ENCODE measurements at places on chromosomes 5 and 9.

GRCh38 chr5:127754706-127755105 is 51.5 kb downstream of the CCDC192 start:
- no peak for DNase-seq

GRCh38 chr9:76463211-76463610 is 4.2 kb downstream of the GCNT1 start:
- DNase-seq, result no peak

DNA sequence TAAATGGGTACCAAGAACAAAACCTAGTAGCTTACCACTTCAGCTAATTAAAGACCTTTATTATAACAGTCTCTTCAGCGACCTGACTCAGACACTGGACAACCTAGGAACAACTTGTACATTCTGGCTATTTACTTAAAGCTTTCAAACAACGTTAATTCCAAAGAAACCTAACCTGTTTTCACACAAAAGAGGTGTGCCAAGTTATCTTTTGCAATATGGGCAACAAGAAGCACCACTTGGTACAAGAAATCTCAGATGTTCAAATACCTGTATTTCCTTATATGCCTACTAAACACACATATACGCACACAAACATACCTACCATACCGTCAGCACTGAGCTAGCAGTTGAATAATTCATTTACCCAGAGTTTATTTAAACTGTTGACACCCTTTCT is 23.0 kb downstream of the RNF145 start:
- DNase-seq, result no peak

DNA sequence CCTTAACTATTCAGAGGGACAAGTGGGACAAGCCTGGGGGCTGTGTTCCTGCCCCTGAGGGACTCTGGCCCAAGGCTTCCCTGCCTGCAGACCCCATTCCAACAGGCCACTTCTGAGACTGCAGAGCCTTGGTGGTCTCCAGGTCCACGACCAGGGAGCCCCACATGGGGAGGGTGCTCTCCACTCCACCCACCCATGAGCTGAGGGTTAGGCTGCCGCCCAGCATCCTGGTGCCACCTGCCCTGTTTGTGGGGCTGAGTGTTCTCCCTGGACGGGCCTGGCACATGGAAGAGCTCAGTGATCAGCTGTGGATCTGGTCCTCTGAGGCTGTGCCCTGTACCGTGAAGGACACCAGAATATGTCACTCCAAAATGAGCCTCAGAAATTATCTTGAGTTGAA is 2.5 kb upstream of the ABO start:
- no peak for DNase-seq

DNA sequence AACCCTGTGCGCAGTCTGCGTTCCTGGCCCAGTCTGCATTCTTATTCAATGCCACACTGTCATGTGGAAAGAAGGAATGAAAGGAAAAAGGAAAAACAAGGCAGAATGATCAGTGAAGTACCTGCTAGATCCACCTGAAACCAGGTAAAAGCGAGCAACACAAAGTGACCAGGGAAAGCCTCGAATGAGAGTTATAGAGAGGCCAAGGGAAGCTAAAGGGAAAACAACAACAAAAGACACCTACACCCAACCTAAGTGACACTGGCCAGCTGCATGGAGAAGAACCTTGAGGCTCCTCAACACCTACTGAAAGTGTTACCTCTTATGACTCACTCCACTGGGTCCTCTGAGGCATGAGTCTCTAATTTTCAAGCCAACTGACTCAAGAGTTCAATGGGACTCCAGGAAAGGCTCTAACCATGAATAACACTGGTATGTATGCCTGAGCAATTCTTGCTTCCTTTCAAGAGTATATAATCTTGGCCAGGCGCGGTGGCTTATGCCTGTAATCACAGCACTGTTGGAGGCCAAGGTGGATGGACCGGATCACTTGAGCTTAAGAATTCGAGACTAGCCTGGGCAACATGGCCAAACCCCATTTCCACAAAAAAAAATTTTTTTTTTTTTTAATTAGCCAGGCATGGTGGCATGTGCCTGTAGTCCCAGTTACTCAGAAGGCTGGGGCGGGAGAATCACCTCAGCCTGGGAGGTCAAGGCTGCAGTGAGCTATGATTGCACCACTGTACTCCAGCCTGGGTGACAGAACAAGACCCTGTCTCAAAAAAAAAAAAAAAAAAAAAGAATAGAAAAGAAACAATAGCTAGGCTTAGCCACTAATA is 29.0 kb downstream of the MTMR12 start:
- no peak for DNase-seq

- no peak for DNase-seq
Measured at GRCh38 chr9:121886759-121887485, 206.2 kb downstream of the TTLL11 start.

DNA sequence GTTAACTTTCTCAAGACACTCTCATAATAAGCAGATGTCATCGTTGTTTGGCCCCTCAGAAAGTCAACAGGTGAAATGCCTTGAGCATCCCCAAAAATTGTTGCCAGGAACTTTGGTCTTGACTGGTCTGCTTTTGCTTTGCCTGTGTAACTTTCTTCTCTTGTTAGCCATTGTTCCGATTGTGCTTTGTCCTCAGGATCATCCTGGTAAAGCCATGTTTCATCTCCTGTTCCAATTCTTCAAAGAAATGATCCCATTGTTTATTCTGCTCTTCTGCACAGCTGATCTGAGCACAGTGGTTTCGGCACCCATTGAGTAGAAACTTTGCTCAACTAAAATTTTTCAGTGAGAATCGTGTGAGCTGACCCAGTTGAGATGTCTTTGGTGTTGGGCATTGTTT is 8.1 kb upstream of the ZBED3 start:
- no peak for DNase-seq

DNA sequence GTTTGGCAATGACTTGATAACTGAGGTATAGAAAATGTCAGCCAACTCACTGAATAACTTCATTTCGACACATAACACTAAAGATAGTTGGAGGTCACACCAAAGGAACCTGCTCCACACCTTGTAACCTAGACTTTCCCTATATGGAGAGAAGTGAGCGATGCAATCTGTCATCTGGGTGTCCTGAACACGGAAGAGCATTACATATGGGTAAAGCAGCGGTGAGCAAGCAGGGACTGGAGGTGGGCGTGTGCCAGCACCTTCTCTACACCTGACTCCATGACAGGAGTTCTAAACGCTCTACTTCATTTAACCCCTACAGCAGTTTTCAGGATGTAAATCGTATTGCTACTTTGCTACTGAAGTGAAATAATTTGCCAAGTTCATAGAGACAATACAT is 152.8 kb downstream of the SLC12A2 start:
- no peak for DNase-seq

- no peak for DNase-seq
Measured at GRCh38 chr5:65468633-65469032, 13.1 kb downstream of the ADAMTS6 start.

DNA sequence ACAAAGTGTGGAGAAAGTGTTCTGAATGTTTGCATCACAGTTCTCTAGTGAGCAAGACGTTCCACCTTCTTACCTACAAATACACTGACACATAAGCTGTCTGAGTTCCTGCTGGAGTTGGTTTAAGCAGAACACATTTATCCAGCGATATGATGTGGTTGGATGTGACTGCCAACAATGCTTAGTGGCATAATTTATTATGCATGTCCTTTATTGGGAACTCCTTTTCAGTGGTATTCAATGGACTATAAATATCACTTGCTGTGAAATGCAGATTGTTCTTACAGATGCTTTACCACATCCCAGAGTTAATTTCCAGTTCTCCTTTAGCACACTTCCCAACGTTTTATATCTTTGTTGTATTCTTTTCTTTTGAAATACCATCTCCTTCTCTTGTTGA is 222.2 kb downstream of the LURAP1L start:
- DNase-seq, result no peak

- DNase-seq, result no peak
Measured at GRCh38 chr5:72179028-72179815, 71.9 kb downstream of the MAP1B start.

GRCh38 chr5:149930043-149930748 is 14.4 kb downstream of the PDE6A start:
- DNase-seq, result no peak

DNA sequence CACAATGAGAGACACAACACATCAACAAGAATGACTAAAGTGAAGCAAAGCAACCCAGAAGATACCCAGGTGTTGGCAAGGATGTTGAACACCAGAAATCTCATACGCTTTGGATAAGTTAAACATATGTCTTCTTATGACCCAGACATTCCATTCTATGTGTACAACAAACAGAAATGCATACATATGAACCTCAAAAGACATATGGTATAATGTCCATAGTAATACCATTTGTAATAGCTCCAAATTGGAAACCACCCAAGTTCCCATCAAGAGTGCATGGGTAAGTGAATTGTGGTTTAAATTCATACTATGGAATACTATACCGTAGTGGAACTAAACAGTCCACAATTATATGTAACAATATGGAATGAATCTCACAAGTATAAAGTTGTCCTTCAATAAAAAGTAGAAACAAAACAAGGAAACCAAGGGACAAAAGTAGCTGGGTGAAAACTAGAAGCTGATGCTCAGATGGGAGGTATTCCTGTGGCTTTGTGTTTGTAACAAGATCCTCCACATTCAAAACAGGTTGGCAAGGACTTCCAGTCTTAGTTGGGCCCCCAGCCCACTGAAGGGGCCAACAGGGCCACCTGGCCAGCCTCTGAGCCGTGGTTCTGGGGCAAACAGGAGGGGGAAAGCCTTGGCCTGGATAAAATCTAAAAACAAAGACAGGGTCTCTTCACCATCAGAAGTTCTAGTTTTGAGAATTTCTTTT is 171.8 kb upstream of the PITX1 start:
- no peak for DNase-seq

GRCh38 chr5:116650544-116650943 is 75.9 kb upstream of the SEMA6A start:
- DNase-seq, result no peak

DNA sequence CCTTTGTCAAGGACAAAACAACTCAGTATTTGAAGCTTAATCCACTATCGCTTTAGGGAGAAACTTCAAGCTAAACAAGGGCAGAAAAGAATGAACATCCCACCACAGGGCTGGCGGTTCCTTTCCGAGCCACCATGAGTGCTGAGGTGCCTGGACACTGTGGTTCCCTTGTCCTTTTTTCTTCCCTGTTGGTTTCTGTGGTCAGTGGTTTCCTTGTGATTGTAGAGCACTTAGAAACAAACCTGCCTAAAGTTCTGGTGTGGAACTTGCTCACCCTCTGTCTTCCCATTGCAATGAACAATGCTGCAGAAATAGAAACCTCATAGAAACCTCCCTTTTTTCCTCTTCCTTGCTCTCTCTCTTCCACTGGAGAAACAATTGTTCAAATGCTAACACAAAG is 79.3 kb upstream of the TBC1D2 start:
- no peak for DNase-seq
